T-helper 9 cell (primary cell): ENCODE measurements at places on chromosomes 12 and 14.

DNA sequence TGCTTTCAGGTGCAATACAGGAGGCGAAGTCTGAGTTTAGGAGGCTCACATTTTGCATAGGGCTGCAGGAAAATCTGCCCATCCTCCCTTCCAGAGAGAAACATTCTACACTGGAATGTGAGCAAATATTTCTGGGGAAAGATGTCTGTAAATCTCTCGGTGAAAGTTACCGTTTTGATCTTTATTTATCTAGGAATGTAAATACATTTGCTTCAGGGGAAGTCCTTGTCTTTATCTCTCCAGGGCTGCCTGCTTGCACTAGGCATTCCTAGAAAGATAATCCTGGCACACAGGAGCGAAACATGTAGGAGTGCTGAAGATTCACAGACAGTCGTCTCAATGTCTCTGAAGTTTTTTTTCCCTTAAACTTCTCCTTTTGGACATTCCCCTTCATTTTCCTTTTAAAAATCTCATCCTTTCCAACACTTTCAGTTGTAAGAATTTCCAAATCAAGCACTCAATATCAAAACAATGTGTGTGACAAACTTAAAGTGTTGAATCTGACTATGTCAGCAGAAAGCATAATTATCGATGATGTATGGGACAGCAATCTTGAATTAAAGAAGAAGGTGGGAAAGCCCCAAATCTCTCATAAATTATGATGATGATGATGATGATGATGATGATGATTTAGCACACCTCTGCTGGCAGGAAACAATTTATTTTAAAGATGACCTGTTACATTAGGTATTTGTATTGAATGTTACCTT lies 113.4 kb upstream of the RESF1 start:
- no peak for DNase-seq

- DNase-seq: no peak
These were observed 8.7 kb upstream of the INHBE start for GRCh38 chr12:57446292-57446960.

- no peak for DNase-seq
These were observed 410.6 kb upstream of the SOX5 start for GRCh38 chr12:24360057-24360456.

DNA sequence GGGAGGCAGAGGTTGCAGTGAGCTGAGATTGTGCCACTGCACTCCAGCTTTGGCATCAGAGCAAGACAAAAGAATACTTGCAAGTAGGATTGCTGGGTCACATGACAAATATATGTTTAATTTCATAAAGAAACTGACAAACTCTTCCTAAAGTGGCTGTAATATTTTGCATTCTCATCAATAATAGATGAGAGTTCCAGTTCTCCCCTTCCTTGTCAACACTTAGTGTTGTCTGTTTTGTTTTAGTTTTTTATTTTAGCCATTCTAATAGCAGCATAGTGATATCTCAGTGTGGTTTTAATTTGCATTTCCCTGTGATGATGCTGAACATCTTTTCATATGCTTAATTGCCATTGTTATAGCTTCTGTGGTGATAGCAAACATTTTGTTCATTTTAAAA lies 31.2 kb downstream of the SLC39A9 start:
- DNase-seq: no peak

GRCh38 chr12:1844661-1845409 lies 24.5 kb downstream of the LRTM2 start:
- DNase-seq: no peak

- no peak for DNase-seq
These were observed 5.6 kb downstream of the TBPL2 start for GRCh38 chr14:55434805-55435174.
